HTR-8/SVneo (cell line): ENCODE measurements at places on chromosomes 2 and 18.

- DNase-seq: no peak
Measured at GRCh38 chr2:204870053-204870452, 324.8 kb downstream of the PARD3B start.

DNA sequence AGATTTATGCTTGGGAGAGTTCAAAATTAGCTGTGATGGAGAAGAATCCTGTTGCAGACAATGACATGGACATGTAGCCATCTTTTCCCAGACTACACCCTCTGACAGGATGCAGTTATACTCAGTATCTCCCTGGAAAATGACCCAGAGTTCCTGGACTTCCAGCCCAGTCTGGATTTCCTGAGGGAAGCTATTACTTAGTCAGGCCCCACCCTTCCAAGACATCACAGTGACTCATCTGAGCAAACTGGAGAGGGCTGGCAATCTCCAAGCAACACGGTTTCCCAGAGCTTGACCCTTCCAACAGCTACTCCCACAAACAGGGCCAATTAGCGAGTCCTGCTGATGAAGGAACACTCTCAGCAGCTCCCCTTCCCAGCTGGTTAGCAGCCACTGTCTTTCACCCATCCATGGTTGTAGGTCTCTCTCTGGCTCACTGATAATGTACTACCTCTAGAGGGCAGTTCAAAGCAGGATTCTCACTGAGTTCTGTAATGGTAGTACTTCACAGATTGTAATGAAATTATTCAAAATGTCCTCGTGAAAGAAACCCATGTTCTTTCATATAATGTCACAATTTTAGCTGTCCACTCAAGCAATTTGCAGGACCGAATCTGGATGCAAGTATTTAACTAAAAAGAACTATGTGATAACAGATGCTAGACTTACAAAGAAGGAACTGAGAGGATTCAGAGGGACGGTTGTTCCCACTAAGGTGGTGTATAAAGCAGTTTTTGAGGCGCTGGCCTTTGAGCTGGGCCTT is 110.2 kb downstream of the MDH1 start:
- peak; percentile 56 for DNase-seq

GRCh38 chr18:13403786-13404549 is 185.4 kb downstream of the LDLRAD4 start:
- DNase-seq: no peak

- no peak for DNase-seq
Measured at GRCh38 chr18:34928088-34928753, 113.0 kb upstream of the MAPRE2 start.

- DNase-seq: no peak
Measured at GRCh38 chr2:144707736-144708326, 187.9 kb upstream of the ZEB2 start.

DNA sequence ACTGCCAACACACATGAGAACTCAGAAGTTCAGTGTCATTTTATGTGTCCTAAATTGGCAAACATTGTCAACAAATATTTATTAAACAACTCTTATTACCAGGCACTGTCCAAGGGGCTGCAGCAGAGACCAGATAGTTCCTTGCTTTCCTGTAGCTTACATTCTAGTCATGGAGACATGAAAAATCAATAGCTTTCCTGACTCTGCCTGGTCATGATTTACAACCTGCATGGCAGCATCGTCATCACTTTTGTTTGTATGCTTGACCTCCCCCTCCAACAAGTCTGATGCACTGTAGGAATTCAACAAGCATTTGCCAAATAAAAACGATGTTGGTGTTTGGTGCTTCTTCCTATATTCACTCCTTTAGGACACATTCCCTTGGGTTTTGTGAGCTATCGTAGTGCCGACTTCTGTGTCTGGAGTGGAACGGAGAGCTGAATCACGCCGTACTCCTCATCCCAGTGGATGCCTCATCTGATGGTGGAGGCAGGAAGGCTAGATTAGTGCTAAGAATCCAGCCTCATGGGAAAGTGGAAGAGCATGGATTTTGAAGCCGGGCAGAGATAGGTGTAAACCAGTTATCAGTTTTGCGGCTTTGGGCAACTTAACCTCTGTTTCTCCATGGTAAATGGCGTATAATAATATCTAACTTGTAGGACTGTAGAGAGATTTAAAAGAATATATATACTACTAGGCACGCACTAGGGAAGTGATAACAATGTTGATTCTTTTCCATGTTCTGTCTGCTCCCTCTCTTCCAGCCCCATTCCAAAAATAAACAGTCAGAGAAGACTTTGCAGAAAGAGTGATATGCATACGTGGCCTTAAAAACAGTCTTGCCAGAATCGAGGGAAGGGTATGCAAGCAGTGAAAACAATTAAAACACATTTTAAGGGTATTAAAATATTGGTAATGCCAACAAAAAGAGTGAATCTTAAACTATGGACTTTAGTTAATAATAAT is 120.5 kb upstream of the ZFP36L2 start:
- no peak for DNase-seq

DNA sequence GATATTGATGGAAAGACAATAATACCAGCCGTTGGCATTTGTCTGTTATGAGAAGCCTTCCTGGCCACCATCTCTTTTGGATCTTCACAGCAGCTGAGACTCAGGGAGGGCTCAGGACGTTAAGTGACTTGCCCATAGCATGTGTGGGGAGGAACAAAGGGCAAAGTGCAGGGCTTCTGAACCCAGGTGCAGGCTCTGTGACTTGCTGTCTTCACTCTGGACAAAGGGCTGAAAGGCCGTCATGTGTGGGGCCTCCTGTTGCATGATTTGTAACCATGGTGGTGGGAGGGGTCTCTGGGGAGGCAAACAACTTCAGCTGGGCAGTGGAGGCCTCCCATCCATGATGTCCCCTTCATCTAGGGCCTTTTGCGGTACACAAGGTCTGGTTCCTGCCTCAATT is 65.5 kb upstream of the SIX2 start:
- no peak for DNase-seq

DNA sequence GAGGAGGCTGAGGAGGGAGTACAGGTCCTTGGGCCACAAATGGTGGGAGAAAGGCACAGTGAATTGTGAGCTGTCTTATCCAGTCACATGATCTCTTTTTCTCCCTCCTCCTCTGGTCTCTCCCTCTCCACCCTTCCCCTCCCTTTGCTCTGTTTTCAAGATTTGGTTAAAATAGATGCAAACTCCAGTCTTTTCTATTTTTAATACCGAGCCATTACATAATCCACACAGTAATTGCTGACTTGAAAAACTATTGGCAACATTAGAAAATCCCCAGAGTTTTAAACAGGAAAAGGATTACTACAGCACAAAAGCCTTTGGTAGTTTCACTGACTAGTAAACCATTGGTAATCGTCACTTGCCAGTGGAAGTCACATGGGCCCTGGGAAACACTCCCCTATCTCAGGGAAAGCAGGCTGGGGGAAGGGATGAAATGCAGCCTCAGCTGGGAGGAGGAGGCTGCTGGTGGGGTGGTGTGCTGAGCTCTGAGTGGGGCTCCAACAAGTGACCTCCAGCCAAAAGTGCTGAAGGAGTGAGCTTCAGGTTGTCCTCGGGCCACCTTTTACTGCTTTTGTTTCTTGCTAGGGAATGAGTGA is 57.4 kb upstream of the PCBP1 start:
- no peak for DNase-seq

DNA sequence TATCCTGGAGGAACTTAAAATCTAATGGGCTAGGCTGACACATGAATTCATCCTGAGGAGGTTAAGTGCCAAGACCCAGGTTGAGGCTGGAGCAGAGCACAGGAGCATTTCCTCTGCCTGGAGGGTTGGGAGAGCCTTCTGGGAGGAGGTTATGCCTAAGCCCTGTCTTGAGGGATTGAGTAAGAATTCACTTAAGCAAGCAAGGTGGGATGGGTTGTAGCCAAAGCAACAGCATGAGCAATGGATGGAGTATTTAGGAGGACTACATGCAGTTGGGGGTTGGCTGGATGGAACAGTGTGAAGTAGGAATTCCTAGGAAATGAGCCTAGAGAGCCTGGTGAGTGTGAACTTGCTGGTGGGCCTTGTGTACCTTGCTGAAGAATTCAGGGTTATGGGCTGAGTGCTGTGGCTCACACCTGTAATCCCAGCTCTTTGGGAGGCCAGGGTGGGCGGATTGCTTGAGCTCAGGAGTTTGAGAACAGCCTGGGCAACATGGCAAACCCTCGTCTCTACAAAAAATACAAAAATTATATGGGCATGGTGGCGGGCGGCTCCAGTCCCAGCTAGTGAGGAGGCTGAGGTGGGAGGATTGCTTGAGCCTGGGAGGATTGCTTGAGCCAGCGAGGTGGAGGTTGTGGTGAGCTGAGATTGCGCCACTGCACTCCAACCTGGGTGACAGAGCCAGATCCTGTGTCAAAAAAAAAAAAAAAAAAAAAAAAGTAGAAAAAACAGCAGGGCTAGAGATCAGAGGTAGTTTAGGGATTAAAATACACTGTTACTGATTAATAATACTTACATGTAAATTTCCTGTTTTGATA is 22.2 kb downstream of the TANC1 start:
- peak; percentile 74 for DNase-seq

DNA sequence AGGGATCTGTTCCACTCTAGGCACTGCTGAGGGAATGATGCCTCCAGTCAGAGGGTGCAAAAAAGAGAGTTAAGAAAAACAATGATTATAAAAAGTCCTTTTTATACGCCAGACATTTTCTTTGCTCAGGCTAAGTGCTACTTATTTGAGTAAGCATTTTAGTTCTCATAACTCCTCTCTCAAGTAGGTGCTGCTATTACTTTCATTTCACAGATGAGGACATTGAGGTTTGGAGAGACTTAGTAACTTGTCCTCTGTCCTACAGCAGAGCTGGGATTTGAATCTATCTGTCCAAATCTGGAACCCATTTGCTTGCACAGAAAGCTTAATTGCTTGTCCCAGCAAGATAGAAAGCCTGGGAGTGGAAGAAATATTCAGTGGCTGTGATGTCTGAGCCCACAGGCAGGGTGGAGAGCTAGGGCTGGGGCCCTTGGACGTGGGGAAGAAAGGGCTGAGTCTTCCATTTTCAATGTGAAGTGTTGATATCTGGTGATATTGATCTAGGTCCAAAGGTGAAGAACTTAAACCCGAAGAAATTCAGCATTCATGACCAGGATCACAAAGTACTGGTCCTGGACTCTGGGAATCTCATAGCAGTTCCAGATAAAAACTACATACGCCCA is 5.8 kb downstream of the IL37 start:
- DNase-seq: no peak

- DNase-seq: no peak
Measured at GRCh38 chr18:48773821-48774220, 176.9 kb downstream of the SMAD7 start.

GRCh38 chr2:216701544-216701943 is 6.2 kb upstream of the IGFBP5 start:
- no peak for DNase-seq

DNA sequence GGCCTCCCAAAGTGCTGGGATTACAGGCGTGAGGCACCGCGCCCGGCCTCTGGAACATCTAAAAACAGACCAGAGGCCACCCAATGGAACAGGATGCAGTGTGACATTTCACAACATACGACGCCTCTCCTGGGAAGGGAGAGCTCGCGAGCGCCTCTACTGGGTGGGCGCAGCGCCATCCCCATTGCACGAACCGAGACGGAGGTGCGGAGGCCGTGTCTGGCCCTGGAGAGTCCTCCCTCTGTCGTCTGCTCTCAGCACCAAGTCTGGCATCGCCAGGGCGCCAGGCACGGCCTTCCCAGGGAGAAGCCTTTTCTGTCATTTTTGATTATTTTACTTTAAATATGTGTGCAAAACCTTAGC is 9.4 kb upstream of the GBX2 start:
- DNase-seq: no peak

DNA sequence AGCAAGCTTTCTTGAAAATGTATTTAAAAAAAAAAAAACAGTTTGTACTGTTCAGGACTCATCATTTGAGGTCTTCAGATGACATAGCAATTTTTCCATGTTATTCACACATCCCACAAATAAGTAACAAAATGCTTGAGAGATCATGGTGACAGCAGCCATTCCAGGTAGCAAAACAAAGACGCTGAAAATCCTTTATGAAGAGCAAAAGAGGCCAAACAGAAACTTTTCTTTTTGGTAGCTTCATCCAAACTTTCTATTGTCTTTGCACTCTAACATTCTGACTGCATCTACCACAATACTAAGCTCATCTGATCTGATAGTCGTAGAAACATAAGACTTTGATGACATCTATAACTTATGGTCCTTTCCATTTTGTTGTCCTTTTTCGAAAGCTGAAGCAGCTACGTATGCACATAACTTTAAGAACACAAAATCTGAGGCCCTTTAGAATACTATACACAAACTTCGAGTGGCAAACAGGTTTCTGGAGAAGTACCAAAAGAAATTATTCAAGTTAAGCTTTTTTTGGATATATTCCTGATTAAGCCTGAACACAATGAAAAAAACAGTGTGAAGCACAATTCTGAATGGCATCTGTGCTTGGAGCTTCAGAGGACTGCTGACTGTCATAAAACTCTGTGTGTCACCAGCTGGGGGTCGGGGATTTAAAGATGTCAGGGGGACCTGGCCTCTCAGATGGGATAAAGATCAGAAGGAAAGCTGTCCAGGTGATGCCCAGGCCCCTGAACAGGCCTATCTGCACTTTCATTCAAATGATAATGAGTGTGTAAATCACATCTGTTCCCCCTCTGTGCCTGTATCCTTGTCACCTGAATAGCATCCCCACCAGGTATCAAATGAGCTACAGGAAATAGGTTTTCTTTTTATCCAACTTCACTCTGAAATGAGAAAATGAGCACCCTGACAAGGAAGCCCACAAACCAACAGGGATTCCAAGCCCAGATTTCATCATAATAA is 75.8 kb downstream of the ZEB2 start:
- DNase-seq: no peak

- no peak for DNase-seq
Measured at GRCh38 chr2:11842336-11842735, 95.9 kb downstream of the LPIN1 start.

- peak; percentile 48 for DNase-seq
Measured at GRCh38 chr2:12931186-12931844, 214.6 kb downstream of the TRIB2 start.

GRCh38 chr2:208502288-208502687 is 95.7 kb downstream of the PTH2R start:
- DNase-seq: no peak

- DNase-seq: peak; percentile 14
Measured at GRCh38 chr18:5463390-5463789, 80.4 kb downstream of the EPB41L3 start.

- no peak for DNase-seq
Measured at GRCh38 chr2:126802774-126803433, 95.8 kb upstream of the TEX51 start.
